ENCODE measurements at places on chromosomes 3 and 15.

DNA sequence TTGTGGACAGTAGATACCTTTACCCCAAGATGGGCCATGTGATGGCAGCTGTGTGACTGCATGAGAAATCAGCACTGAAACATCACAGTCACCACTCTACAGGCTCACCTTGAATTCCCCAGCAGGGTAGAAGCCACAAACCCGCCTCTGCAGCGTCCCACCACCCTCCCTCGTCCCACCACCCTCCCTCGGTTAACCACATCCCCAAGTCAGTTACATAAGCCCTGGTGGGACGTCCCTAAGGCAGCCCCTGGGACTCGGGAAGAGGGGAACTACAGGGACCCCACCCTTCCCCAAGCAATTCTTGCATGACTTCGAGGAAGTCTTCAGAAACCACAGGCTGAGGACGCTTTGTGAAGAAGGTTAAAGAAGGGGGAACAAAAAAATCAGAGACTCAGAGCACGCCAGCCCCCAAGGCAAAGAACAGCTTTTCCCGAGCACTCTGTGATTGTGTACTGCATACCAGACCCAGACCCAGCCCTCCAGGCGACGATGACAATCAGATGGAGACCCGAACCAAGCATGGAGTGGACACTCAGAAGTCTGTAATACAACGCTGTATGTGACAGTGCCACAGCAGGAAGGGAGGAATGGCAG lies 60.5 kb downstream of the SH3BP5 start:
- DNase-seq, result peak; percentile 74

GRCh38 chr3:138188013-138188730 lies 1.1 kb downstream of the ARMC8 start:
- peak; percentile 51 for DNase-seq

DNA sequence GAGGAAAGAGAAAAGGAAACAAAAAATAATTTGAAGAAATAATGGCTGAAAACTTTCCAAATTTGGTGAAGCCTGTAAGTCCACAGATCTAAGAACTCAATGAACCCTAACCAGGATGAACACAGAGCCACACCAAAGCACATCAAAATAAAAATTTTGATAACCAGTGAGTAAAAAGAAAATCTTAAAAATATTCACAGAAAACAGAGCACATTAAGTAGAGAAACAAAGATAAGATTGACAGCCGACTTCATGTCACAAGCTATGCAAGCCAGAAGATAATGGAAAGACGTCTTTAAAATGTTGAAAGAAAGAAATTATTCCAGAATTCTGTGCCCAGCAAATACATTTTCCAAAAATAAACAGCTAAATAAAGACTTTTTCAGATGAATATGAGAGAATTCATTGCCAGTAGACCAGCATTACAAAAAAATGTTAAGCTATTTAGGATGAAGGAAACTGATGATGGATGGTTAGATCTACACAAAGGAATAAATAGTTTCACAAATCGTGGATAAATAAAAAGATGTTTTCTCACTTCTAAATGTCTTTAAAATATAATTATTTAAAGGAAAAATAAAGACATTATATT lies 140.2 kb upstream of the SKOR1 start:
- DNase-seq, result no peak

DNA sequence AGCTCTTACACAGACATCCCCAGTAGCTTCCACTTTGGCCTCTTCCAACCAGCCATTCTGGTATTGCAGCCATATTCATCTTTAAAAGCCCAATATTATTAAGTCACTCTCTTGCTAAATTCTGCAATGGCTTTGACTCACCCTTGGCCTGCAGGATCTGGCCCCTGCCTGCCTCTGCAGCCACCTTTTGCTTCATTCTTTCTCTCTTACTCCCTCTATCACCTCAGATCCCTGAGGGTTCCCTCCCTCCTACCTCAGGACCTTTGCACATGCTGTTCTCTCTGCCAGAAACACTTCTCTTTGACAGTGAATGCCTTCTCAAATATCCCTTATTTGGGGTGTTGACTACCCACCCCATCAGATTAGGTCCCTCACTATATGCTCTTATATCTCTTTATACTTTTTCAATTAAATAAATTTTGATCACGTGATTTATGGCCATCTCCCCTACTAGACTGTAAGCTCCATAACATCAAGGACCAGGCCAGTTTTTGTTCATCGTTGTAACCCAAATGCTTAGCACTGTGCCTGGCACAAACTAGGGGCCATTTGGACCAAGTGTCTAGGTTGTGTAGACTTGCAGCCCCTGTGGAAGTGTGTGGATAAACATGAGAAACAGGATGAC lies 32.3 kb upstream of the UBE2Q2 start:
- DNase-seq, result no peak

GRCh38 chr3:194181612-194182529 lies 45.9 kb downstream of the HES1 start:
- no peak for DNase-seq

GRCh38 chr3:40920041-40920440 lies 279.3 kb upstream of the CTNNB1 start:
- DNase-seq, result no peak

DNA sequence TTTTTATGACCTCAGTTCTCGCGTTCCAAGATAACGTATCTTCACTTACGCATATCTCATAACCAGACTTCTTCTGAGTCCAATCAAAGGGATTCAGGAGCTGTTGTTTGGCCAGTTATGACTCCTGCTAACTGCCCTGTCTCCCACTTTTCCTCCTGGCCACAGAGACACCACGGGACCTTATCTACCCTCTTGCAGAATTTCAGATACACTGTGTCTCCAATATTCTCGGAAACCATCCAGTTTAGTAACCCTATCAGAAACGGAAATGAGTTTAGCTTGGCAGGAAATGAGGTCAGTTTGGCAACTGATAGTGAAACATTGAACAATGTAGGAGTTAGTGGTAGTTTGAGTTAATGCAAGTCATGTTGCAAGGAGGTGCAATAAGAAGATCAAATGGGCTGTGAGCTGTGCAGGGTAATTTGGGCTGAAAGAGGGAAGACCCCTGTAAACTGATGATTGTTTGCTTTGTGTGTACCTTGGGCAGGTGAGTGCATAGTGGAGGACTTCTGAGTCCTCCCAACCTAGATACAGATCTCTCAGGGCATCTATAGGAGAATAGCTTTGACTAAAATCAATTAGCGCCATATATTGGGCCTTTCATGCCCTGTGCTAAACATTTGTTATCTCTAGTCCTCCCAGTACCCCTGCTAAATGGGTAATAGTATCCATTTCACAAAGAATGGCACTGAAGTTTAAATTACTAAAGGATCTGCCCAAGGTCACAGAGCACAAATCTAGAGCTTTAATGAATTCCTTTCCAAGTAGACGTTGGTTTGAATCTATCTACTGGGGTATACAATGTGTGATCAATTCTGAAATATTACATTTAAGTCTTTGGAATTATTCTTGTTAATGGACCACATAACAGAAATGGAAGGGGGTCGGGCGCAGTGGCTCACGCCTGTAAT lies 41.3 kb upstream of the PIK3CB start:
- no peak for DNase-seq

DNA sequence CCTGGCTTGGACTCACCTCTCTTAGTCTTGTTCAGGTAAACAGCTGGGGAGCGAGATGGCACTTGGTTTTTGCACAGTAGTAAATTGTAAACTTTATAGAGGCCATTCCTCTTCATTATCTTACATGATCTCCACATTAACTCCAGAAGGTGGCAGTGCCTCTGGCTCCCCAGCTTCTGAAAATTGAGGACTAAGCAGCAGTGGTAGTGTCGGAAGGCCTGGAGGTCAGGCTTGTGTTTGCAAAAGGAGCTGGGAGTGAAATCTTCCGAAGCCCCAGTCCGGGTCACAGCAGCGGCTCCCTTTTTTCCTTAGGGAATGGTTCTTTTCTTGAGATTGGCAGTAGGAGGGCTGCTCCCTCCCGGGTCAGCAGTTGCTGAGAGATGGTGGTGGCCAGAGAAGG lies 85.7 kb downstream of the FNDC3B start:
- no peak for DNase-seq

DNA sequence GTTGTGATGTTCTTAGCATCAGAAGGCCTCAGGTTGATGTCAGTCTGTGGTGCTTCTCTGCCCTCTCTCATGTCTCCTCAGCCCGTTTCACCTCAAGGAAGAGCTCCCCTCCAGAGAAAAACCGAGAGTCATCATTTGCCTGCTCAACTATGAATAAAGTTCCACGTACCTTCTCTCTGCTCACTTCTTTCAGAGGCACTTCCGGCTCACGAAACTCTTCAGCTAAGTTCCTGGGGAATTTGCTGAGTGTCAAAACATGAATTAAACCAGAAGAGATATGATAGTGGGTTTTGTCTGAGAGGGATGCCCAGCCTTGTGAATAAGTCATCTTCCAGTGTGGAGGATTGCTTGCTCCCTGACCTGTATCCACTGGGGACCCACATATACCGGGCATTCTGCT lies 37.7 kb downstream of the CCR4 start:
- DNase-seq, result no peak

DNA sequence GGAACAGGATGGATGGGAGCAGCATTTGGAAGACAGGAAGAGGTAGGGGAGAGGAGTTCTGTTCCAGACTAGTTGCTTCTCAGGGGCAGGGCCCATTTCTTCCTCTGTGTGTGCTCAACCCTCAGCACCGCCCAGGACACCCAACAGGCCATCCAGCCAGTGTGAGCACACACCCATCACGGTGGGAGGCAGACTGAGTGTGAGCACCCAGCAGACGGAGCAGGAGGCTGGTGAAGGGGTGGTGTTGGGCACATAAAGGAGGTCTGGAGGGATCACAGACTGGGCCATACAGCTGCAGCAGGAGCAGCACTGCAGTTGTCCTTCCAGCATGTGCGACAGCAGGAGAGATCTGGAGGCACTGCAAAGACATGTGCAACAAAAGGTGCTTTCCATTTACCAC lies 88.4 kb upstream of the PLXNA1 start:
- DNase-seq, result no peak

- no peak for DNase-seq
Measured at GRCh38 chr15:99432271-99433025, 133.3 kb upstream of the MEF2A start.

- no peak for DNase-seq
Measured at GRCh38 chr3:183619624-183620251, 15.7 kb upstream of the KLHL24 start.

DNA sequence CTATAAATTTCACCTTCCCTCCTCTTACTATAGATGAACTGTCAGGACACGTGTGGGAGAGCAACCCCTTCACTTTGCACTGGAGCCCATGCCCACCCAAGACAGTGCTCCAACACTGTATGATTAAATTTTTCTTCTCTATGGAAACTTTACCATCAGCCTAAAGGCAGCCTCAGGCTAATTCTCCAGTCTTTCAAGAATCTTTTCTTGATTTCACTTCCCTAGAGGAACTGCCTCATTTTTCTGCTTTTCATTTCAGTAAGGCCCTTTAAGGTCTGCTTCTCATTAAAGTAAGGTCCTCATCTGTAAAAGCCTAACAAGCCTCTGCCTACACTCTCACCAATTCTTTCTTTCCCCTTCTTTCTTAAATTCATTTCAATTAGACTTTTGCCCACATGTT lies 137.3 kb downstream of the KCNMB2 start:
- DNase-seq, result no peak

DNA sequence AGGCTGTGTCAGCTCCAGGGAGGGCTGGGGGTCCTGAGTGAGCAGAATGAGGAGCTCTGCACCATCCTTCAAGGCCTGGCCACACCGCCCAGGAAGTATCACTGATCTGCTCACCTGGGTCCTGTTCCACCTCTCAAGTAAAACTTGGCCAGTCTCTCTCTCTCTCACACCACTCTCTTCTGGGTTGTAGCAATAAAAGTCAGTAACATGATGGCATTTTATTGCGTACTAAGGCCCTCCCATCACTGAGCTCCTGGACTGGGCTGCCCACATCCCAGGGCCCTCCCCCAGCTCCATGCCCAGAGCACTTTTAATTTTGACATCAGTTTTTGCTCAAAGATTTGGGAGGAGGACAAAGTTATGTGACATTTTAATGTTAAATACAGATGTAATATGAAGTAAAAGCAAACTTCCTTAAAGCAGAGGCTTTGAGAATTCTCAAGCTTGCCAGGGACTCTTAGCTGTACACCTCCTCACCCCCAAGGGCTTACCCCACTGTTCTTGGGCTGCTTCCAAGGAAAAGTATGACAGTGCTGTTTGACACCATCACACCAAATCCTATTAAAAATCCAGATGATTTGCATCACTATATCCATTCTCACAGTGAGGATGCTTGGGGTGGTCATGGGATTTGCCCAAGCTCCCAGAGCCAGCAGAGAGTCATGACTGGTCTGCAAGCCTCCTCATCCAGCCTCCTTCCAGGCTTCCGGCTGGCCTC lies 105.1 kb upstream of the SLCO2A1 start:
- no peak for DNase-seq

DNA sequence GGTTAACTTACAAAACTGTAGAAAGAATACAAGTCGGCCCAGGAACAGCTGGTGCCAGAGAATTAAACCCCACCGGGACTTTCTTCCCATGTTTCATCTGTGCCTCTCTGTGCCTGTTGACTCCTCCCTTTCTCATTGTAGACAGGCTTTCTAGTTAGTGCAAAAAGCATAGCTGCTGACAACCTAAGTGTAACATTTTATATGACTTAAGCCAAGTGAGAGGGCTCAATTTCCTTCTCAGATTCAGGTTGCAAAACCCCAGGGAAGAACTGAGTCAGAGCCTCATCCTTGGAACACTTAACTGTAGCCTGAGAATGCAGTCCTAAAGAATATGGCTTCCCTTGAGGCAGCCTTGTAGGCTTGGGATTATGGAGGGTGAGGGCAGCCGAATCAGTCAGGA lies 302.5 kb upstream of the AZI2 start:
- DNase-seq, result no peak

DNA sequence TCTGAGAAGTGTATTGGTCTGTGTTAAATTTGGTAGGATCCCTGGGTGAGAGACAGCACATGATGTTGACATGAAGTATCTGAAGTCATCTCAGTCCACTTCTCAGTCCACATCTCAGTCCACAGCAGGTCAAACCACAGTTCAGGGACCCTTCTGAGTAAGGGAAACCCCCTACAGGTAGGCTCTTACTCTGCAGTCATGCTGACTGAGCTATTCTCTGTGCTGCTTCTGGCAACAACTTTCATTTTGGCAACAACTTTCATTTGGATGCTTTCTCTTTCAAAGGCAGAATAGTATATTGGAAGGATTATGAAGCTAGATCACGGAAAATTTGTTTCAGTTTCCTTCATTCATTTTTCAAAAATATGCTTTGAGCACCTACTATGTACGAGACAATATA lies 178.2 kb upstream of the GOLIM4 start:
- DNase-seq, result no peak

DNA sequence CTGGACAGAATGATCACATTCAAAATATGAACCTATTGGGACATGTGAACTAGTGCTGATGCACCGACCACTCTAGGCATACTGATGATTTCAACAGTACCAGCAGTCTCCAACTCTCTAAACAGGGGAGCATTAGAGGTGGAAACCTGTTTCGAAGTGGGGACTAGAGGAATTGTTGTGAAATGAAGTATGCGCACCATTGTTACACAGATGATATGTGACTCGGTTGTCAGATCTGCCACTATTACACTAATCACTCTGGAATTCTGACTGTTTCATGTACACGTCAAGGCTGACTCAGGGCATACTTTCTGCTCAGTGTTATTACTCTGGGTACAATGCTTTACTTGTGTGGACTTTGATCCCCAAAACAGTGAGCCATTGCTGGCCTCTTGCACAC lies 198.2 kb upstream of the UBE2E2 start:
- DNase-seq, result no peak

- DNase-seq, result no peak
Measured at GRCh38 chr3:144626835-144627234, 655.2 kb downstream of the DIPK2A start.
